ENCODE measurements at places on chromosomes 6 and 20.

DNA sequence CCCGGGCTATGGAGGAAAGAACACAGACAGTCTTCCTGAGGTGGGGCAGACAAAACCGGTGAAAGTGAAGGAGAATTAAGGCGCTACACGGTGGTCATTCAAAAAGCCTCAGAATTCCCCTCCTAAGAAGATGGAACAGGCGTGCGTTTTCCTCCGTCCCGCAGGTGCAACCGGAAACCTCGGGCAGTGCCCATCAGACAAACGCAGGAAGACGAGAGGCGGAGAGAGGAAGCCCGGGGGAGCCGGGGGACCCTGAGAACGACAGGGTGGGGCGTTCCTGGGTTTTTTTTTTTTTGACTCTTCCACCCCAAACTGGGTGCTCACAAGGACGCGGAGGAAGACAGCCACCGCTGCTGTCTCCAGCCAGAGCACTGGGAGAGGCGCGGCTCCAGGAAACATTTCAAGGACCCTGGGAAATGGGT lies 25.4 kb downstream of the TTLL2 start:
- DNase-seq = peak; percentile 8

GRCh38 chr20:18738055-18738454 lies 75.5 kb upstream of the SCP2D1 start:
- DNase-seq = no peak

DNA sequence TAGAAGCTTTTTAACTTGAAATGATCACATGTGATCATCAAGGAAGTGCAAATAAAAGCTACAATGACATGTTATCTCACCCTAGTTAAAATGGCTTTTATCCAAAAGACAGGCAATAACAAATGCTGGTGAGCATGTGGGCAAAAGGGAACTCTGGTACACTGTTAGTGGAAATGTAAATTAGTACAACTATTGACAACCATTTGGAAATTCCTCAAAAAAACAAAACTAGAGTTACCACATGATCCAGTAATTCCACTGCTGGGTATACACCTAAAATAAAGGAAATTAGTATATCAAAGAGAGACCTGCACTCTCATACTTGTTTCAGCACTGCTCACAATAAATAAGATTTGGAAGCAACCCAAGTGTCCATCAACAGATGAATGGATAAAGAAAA lies 108.7 kb downstream of the HTR1B start:
- DNase-seq = no peak

GRCh38 chr20:34268851-34269636 lies 27.8 kb downstream of the ASIP start:
- no peak for DNase-seq

DNA sequence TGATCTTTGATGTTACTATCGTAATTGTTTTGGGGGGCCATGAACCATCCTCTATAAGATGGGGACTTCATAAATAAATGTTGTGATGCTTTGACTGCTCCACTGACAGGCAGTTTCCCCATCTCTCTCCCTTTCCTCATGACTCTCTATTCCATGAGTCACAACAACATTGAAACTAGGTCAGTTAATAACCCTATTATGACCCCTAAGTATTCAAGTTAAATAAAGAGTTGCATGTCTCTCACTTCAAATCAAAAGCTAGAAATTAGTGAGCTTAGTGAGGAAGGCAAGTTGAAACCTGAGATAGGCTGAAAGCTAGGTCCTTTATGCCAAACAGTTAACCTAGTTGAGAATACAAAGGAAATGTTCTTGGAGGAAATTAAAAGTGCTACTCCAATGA lies 491.0 kb downstream of the HAO1 start:
- no peak for DNase-seq

- DNase-seq = no peak
These were observed 52.6 kb upstream of the MC3R start for GRCh38 chr20:56195946-56196345.

GRCh38 chr6:57190140-57190539 lies 18.0 kb downstream of the BAG2 start:
- DNase-seq = no peak

GRCh38 chr20:38893056-38893564 lies 33.1 kb upstream of the FAM83D start:
- DNase-seq = no peak

- no peak for DNase-seq
These were observed 42.8 kb downstream of the HNF4A start for GRCh38 chr20:44398335-44398734.

GRCh38 chr6:137731960-137732616 lies 135.0 kb upstream of the TNFAIP3 start:
- DNase-seq = no peak

GRCh38 chr6:44224029-44224964 lies 902 bp downstream of the SLC29A1 start:
- DNase-seq = peak; percentile 43

GRCh38 chr20:35721219-35721618 lies 20.8 kb downstream of the RBM39 start:
- DNase-seq = no peak

GRCh38 chr20:35637276-35637675 lies 21.6 kb downstream of the SPAG4 start:
- no peak for DNase-seq

DNA sequence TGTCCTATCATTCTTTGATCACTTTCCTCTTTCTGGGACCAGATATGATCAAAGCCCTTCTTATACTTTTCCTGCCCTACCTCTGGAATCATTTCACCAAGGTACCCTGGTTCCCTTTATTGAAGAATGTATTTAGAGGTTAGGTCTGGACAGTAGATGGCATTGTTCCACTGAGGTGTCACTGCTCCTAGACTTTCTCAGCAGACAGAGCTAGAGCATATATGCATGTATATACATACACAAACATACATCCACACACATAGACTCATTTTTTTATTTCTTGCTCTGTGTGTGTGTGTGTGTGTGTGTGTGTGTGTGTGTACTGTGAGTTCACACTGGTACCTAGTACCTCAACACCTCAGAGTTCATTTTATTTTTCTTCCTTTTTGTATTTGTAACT lies 40.9 kb downstream of the PTPRA start:
- no peak for DNase-seq

DNA sequence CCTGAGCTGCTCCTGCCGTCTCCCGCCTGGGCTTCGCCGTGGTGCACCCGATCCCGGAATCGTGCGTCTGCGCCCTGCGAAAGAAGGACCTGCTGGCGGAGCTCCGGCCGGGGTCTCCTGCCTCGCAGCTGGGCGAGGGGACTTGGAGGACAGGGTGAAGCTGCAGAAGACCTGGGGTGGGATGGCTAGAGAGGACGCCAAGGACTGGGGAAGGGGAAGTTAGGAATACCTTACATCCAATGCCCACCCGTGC lies 150.2 kb downstream of the PRL start:
- no peak for DNase-seq

DNA sequence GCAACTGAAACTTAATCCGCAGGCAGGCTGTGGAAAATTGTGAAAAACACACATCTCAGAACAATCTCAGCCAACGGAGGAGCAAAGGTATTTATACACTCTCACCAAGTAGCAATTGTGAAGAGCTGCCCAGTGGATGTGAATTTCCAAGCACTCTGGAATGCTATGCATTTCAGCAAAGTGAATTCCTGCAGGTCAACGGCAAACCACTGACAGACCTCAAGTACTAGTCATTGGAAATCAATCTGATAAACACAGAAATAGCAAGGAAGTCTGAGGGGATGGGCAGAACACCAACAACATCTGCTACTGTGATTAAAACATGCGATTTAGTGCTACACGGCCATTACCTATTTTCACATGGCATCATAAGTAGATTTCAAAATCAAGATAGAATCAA lies 429.1 kb downstream of the HTR1B start:
- no peak for DNase-seq

DNA sequence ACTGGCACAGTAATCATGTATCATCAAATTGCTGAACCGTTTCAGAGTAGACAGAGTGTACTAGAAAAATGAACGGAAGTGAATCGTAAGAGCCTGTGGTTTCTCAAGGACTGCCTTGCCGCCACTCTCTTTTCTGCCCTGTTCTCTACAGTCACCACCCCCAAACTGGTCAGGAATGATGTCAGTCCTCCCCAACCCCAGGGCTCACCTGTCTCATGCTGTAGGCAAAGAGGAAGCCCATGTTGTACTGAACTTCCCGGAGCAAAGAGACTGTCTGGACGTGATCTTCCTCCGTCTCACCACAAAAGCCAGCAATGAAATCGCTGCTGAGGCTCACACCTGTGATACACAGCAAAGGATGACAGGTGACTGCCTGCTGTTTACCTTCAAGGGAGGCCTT lies 31.0 kb downstream of the CDK5RAP1 start:
- peak; percentile 43 for DNase-seq

GRCh38 chr20:25011261-25011660 lies 18.7 kb upstream of the APMAP start:
- DNase-seq = no peak

- DNase-seq = peak; percentile 32
These were observed at the start of gene SCGN for GRCh38 chr6:25652007-25652515. TSS of gene SCGN (plus strand) at chr6:25652215. CDS start at chr6:25652404, 189 bp downstream.

- peak; percentile 47 for DNase-seq
These were observed 79.5 kb downstream of the FYN start for GRCh38 chr6:111793711-111794111.

DNA sequence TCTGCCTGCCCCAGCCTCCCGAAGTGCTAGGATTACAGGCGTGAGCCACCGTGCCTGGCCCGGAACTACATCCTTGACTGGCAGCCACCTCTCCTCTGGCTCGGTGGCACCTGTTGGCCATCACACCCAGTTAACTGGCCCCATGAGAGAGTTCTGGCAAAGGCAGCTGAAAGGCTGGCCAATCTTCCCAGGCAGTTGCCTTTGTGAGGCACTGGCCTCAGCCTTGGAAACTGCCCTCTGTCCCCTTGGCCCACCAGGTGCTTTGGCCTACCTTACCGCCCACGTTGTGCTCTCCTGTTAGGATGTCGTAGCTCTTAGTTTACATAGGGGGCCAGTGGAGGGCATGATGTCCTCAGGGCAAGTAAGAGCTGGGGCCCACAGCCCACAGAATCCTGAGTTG lies 9.6 kb upstream of the MANBAL start:
- no peak for DNase-seq

- no peak for DNase-seq
These were observed 915 bp downstream of the CLVS2 start for GRCh38 chr6:122996794-122997505.

- no peak for DNase-seq
These were observed 13.3 kb upstream of the MAS1L start for GRCh38 chr6:29501106-29501505.

GRCh38 chr20:57653910-57654309 lies 33.7 kb upstream of the ZBP1 start:
- no peak for DNase-seq

DNA sequence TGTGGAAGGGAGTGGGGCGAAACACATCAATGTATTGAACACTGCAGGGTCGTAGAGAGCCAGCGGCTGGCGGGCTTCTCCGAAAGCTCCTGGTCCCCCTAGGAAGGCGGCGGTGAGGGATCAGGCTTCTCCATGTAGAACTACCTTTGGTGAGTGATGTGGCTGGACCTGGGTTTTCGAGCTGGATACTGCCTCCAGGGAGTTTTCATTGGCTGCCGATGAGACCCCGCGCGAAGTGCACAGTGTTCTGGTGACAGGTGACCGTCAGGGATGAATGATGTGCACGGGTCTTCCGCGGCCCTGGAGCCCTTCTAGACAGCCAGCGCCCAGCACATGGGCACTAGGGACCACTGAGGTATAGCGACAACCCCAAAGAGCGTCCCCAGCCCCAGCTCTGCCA lies 16.4 kb downstream of the ABT1 start:
- no peak for DNase-seq

DNA sequence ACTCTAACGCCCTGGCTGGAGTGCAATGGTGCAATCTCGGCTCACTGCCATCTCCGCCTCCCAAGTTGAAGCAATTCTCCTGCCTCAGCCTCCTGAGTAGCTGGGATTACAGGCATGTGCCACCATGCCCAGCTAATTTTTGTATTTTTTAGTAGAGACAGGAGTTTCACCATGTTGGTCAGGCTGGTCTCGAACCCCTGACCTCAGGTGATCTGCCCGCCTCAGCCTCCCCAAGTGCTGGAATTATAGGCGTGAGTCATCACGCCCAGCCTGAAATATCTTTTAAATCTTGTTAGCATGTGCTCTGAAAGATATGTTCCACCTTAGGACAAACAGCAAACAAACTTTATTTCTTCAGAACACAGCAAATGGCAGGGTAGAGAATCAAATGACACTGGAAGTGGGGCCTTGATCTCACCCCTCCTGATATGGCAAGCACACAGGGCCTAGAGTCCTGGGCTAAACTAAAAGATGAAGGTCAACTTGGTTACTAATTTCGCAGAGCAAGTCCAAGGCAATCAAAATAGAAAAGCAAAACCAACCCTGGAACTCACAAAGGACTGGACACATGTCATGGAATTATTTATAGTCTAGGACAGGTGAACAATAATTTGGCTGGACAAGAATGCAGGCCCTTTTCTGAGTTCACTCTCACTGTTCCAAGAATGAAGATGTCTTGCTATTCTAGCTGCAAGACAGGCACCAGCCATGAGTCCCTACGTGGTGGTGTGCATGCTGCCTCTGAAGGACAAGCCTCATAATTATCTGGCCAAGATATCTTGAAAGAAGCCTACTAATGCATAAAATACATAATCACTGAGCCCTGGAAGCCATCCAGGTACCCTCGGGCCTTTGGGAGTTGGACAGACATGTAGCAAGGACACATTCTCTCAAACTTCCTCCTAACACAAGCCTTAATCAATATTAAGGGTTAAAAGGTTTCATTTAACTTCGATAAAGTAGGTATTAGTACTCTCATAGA lies 35.6 kb downstream of the B4GALT5 start:
- no peak for DNase-seq

DNA sequence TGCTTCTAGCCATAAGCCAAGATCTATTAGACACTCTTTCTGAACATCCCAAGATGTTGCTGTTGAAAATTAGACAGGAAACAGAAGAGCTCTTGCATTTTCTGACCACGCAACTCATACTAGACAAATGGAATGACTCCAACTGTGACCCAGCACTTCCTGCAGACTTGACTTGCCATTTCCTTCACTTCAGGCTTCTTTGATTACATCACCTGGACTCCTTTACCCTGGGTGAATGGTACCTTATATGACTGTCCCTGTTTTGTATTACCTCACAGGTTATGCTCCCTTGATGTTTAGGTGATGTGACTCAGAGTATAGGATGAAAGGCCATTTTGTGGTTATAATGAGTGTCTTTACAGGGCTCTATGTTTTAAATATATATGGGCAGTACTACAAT lies 236.1 kb downstream of the BMP2 start:
- no peak for DNase-seq

DNA sequence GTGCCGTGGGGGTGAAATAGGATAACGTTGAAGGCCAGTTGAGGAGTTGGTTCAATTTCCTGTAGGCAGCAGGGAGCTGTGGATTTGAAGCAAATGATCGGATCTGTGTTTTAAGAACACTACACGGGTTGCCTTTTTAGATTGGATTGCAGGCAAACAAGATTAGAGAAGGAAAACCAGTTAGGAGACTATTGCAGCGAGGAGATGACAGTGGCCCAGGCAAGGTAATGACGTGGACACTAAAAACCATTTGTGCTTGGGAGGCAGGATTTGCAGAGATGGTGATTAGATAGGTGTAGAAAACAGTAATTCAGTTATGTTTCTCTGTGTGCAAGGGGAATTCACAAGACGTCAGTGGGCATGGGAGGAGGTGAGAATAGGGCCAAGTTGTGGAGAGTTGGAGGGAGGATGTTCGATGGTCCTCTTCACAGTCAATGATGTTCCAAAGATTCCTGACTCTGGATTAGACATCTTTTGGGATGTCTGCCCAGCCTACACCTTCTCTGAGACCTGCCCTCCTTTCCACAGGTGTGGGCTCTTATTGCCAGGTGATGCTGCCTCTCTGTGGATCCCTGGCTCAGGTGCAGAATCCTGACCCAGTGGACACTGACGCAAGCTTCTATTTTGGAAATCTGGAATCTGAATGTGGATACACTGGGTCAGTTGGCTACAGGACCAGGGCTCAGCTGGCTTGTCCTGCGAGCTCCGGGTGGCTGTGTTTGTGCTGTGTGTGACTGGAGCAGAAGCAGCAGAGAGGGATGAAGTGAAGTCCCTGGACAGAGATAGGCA lies 54.2 kb downstream of the TFAP2C start:
- DNase-seq = no peak

Measured in stimulated activated CD4-positive, alpha-beta T cell treated with anti-CD3 and anti-CD28 coated beads, Interleukin-4, amount 100 ng/mL, for 24 hours (primary cell).